Thyroid gland (tissue), 4 donors: ENCODE measurements at places on chromosomes 5 and 9. TPM values are rescaled to one million over a fixed set of nuclear protein-coding genes. Genes with fewer than 3 reads are reported as not detected.

Gene RELL2
- total RNA-seq = 3.8 TPM

DNA sequence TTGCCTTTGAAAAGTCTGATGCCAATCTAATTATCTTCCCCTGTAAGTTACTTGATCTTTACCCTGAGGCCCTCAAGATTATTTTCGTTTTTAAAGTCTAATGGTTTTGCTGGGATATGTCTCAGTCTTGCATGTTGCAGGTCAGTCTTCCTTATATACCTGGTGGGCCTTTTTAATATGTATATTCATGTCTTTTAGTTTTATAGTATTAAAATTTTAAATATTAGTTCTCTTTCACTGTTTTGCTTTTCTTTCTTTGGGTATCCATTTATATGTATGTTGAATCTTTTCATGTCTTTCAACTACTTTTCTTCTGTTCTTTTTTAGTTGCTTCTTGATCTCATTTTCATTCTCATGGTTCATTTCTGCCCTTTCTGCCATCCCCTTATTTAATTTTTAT lies 68.9 kb downstream of the HSD17B4 start:
- DNase-seq = no peak

DNA sequence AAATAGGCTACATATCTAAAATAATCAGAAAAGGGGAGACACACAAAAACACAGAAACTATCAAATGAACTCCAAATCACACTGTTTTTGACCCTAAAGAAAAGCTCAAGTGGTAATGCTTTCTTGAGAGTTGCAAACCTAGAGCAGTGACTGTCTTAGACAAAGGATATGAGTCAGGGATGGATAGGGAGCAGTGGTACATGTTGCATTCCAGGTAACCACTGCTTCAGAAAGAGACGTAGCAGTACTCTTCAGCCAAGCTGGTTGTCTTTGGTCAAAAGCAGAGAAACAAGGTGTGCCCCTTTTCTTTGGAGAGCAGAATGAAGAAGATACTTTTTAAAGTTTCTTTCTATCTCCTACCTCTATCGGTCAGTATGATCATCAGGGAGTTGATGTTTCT lies 1003.6 kb downstream of the CDH9 start:
- DNase-seq = no peak

DNA sequence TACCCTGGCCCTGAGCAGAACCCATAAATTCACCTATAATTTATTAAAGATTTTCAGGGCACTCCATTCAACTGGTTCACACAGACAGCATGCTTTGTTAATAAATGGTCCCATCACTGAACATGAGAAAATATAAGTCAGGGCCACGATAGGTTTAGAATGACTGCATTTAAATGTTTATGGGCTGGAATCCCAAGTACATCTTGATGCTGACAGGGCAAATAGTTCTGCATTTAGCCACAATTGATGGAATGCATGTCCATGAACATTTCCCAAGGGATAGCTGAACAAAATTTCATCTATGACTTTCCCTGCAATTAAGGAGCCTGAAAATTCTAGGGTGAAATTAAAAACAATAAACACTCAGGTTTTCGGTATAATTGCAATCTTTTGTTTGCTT lies 124.5 kb downstream of the CAAP1 start:
- DNase-seq = no peak

GRCh38 chr5:97501286-97501964 lies 318.4 kb upstream of the RIOK2 start:
- DNase-seq = no peak

DNA sequence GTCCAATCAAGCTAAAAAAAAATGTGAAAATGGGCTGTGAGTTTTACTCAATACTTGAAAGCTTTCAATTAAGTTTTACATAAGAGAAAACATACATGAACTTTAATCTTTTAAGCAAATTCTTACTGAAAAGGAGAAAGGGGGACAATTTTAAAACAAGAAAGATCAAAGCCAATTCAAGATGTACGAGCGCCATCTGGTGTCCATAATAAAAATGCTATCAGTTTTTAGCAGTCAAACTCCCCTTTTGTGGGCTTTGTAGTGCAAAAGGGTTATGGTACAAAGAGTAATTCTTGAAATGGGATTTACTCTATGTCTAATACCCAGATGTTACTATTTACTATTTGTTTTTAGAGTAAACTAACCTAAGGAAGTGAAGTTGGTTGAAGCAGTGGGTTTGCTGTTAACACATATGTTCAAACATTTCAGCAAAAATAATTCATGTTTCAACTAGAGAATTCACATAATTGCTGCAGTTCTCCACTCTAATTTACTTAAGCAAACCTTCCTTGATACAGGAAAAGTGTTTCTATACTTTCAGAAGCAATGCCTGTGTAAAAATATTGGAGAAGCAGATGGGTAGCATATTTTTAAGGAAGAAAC lies 228.2 kb upstream of the TYRP1 start:
- no peak for DNase-seq

DNA sequence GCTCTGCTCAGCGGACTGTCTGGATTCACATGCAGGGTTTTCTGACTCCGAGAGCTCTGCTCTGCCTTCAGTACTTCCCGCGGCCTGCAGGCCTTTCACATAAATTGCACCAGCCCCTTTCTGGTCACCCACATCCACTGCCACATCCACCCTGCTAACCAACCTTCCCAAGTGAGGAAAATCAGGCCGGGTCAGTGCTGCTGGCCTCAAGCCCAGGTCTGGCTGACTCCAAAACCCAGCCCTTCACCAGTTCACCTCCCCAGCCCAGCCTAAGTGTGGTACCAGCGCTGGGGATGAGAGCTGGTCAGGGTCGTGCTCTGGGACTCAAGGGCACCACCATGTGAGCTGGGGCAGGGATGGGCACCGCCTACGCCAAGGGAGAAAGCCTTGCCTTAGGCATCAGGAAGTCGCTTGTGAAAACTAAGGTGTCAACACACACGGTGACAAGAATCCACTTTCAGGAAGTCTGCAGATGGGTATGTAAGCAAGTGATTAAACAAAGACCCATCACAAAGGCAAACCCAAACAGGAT lies 12.3 kb downstream of the LMAN2 start:
- no peak for DNase-seq

DNA sequence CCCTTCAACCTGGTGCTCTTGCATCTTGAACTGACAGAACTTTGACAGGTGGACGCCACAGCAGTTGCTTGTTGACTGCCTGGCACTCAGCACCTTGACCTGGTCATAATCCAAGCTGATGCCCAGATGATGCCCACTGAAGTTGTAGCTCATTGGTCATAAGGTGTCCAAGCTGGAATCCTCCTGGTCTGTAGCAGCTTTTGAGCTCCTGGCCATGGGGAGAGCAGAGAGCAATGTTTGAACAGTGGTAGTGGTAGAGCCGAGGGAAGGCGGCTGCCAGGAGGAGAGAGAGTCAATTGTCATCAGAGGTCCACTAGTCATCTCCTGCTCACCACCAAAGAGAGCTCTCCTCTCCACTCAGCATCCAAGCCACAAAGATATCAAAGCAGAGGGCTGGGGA lies 23.3 kb downstream of the CSF2 start:
- DNase-seq = no peak

- DNase-seq = no peak
These were observed 271.6 kb downstream of the PLK2 start for GRCh38 chr5:58188262-58188651.

DNA sequence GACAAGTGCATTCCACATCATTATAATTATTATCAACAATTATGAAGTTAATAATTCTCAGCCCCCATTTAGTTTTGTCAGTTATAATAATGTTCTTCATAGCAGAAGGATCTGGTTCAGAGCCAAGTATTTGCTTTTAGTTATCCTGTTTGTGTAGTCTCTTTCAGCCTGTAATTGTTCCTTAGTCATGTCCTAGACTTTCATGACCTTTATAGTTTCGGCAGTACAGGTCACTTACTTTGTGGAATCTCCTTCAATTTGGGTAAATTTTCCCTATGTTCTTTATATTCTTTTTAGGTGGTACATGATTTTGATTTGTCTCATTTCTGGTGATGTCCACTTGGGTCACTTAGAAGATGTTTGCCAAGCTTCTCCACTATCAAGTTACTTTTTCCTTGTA lies 34.3 kb downstream of the UBE2R2 start:
- DNase-seq = no peak

DNA sequence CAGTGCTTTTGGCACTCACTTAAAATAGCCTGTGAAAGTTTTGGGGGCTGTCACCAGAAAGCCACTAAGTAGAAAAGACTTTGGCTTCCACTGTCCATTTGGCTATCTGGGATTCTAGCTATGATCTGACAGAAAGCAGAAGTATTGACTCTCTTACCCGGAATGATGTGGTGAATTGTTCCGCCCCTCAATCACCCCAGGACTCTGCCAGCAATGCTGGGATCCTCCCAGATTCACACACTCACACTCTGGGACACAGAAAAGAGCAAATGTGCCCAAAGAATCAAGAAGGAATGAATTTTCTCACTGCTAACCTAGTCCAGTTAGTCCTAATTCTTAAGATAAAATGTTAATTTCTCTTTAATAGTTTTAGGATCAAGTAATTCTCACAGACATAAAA lies 576.9 kb downstream of the BNC2 start:
- DNase-seq = no peak

GRCh38 chr9:132769906-132770769 lies 99.9 kb downstream of the GTF3C4 start:
- peak; percentile 73 for DNase-seq

DNA sequence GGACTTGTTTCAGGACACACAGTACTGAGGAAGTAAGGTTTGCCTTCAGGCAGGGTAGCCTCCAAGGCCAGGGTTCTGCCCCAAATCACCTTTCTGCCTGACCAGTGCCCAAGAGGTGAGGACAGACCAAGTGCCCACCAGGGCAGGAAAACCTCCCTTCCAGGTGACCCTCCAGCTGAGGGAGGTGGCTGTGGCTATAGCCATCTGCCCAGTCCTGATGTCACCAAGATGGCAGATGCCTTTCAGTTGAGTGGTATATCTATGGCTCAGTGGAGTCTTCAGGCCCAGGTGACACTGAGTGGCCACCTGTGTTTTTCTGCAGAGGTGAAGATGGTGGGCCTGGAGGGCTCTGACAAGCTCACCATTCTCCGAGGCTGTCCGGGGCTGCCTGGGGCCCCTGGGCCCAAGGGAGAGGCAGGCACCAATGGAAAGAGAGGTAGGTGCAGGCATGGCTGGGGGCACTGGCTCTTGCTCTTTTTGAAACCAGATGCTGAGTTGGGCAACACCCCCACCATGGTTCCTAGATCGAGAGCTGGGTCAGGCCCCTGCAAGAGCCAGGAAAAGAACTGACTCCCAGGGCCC lies 1.7 kb downstream of the FCN2 start:
- DNase-seq = no peak

DNA sequence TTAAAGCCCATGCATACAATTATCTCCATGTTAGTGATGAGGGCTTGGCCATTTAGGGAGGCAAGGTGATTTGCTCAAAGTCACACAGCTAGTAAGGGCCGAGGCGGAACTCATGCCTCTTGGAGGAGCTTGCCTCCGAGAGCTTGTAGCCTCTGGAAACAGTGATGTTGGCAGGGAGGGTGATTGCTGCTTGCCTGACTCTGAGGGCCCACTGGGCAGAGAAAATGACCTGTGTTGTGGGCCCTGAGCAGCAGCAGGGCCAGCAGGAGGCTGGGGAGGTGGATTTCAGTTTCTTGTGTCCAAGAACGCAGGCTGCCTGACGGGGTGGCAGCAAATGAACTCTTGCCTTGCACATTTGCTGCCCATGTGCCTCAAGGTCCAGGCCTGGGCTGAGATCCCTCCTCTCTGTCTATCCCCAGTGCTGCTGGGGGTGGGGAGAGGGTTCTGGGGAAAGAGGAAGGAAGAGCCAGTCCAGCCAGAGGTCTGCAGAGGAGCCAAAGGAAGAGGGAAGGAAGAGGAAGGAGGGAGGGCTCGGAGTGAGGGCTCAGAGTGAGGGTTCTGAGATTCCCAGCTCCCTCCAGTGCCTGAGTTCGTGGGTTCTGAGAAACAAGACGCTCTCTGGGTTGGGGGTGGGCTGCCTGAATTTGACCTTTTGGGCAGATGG lies 16.2 kb upstream of the PTGS1 start:
- DNase-seq = no peak

- no peak for DNase-seq
These were observed 6.9 kb upstream of the NUDT12 start for GRCh38 chr5:103569313-103570060.

DNA sequence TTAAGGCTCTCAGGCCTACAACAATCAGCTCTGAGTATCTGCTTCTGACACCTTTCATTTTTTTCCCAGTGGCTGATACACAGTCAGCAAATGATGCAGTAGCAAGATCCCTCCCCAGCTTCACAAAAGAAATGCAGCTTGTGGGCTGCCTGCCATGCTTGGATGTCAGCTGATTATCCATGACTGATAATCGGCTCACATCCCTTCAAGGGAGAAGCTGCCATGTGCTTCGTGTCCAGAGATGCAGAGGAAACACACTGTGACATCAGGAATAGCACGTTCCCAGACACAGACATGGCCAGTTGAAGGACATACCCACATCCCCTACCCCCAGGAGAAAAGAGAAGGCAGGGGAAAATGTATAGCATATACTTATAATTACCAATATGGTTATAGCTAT lies 27.9 kb downstream of the TMEM215 start:
- DNase-seq = no peak

GRCh38 chr9:123406016-123406415 lies 50.0 kb downstream of the CRB2 start:
- DNase-seq = no peak

DNA sequence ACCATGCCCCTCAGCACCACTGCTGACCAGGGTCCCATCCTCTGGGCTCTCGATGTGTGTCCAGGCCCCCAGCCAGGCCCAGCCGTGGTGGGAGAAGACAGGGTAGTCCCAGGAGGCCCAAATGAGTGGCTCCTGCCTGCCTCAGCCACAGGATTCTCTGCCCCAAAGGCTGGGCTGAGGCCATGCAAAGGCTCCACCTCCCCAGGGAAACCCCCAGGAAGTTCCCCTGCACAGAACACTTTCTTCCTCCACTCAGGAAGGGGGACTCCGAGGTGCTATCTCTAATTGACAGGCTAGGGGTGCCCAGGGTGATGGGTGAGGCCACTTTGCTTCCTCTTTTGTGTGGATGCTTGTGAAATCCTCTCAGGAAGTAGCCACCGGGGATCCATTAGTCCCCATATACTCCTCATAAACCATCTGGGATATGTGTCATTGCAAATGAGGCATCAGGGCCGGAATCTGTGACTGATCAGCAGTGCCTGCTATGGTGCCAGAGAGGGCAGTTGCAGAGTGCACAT lies 23.1 kb upstream of the TDRD7 start:
- no peak for DNase-seq

- no peak for DNase-seq
These were observed 39.1 kb downstream of the DENND4C start for GRCh38 chr9:19269582-19269981.

DNA sequence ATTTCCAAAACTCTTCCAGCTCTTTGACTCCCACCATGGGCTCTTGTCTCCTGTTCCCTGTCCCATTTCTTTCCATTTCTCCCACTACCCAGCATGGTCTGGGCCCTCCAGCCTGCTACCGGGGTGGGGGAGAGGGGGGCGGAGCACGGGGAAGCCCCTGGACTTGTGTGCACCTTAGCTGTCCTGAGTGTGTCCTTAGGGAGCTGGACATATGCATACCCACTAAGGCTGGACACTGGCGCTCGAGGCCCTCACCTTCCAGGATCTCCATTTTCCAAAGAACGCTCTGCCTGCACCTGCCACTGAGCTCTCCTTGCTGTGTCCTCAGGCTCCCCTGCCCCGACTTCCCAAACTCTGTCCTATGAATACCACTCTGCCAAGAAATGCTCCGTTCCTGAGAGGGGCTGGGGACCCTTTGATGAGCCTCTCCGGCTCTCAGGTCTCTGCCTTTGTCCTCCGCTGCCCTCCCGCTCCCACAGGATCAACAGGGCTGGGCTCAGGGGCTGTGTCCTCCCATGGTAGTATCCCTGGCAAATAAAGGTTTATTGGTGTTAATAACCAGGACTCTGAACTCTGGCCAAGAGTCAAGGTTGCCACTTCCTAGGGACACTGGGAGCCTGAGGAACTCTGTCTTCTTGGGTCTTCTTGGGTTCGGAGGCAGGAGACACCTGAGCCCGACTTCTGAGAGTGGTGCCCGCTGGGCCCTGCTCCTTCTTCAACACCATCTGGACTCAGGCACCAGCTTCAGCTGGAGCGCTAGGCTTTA lies 831 bp upstream of the SHROOM1 start:
- no peak for DNase-seq
